Fibroblast of villous mesenchyme (primary cell): ENCODE measurements at places on chromosomes 1 and 21.
A peak's percentile ranks its signal among the peaks of the same experiment; 100 is the strongest.

GRCh38 chr1:204286315-204286714, 72.5 kb upstream of the GOLT1A start:
- DNase-seq = no peak

DNA sequence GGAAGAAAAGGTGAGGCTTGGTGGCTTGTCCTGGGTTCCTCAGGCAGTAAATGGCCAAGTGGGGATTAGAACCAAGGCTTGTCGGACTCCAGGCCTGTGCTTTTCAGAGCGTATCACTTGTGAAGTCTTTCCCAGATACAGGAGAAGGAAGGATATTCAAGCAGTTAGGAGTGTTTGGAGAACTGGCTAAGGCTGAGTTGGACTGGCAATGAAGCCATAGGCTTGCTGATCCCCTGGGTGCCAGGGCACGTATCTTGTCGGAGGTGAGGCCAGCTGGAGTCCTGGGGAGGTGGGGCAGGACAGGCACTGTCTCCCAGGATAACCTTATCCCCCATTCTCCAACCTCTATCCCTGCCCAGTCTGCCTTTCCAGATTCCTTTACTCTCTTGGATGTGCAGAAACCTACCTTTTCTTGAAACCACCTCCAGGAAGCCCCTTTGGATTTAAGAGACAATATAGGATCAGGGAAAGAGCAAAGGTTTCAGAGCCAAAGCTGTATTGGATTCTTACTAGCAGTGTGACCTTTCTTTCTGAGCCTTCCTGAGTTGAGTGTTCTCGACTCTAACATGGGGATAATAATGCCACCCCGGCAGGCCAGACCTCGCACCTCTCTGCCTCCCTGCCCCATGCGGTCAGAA, 18.2 kb downstream of the WNT4 start:
- DNase-seq = no peak

GRCh38 chr1:47761201-47761930, 235.8 kb downstream of the TRABD2B start:
- DNase-seq = no peak

- no peak for DNase-seq
Measured at GRCh38 chr1:29636936-29637335, 400.6 kb downstream of the PTPRU start.

DNA sequence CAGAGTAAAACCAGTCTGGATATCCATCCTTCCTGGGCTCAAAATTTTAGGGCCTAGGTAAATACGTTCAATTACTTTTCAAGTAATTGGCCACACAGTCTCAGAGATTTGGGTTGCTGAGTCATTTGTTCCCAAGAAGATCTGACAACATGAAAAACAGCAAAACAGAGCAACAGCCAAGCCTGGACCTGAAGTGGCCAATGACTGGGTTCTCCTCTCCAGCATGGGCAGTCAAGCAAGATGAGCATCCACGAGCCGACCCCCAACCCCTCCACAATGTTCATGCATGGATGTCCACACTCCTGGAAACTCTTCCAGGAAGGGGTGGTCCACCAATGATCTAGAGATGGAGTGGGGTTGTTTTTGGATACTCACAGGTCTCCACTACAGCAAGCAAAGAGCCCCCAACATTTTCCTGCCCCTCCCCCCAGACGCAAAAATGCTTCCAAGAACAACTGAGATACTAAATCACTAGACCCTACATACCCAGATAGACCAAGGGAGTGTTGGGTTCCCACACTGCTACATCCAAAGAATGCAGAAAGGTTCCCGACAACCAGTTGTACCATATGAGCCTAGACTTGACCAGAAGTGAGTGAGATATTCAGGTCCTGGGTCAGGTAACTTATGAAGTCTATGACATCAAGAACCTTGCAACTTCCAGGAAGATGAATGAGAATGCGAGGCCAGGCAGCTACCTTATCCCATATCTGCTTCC, 73.0 kb downstream of the CD46 start:
- DNase-seq = peak; percentile 76

- no peak for DNase-seq
Measured at GRCh38 chr1:35053433-35053832, 21.7 kb upstream of the ZMYM6 start.

GRCh38 chr1:231827337-231828105, 200.9 kb downstream of the DISC1 start:
- peak; percentile 75 for DNase-seq

DNA sequence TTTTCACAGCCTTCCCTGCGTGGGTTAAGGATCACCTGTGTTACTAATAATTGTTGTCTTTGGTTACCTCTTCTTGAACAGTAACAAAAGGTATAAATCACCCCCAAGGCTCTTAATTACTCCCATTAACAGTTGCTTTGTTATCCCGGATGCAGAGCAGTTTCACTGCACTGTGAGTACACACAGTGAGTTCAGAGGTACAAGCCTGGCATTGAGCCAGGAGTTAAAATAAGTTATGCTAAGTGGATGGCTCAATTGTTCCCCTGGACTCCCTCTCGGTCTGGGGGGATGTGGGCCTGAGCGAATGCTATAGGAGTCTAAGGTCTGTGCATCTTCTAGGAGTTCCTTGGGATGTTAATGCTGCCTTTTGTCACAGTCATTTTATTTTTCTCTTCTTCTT, 258.3 kb downstream of the ATG4C start:
- no peak for DNase-seq

- DNase-seq = no peak
Measured at GRCh38 chr21:36188937-36189336, 32.3 kb downstream of the DOP1B start.

GRCh38 chr1:217953922-217954321, 322.8 kb downstream of the SPATA17 start:
- no peak for DNase-seq

- peak; percentile 87 for DNase-seq
Measured at GRCh38 chr1:91020967-91021685, 709 bp downstream of the ZNF644 start.

DNA sequence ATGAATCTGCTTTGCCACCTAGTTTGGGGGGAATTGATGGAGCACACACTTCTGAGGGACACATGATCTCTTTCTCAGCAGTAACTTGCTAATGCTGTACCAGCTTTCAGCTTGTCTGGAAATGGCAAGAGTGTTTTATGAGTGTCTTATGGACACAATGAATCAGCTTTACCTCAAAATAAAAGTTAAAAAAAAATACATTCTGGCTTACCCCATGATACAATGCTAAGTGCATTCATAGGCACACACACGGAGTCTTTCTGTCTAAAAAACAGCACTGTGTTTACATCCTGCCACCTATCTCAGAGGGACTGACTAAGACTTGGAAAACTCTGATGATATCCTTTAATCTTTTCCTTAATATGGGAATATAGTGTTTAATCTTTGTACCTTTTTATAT, 455.5 kb upstream of the ADAMTS5 start:
- no peak for DNase-seq

- DNase-seq = peak; percentile 22
Measured at GRCh38 chr1:207711285-207711684, 40.6 kb upstream of the CD46 start.

GRCh38 chr1:39940253-39940652, 14.7 kb upstream of the MFSD2A start:
- no peak for DNase-seq

GRCh38 chr1:25567710-25568089, 24.3 kb downstream of the LDLRAP1 start:
- no peak for DNase-seq

DNA sequence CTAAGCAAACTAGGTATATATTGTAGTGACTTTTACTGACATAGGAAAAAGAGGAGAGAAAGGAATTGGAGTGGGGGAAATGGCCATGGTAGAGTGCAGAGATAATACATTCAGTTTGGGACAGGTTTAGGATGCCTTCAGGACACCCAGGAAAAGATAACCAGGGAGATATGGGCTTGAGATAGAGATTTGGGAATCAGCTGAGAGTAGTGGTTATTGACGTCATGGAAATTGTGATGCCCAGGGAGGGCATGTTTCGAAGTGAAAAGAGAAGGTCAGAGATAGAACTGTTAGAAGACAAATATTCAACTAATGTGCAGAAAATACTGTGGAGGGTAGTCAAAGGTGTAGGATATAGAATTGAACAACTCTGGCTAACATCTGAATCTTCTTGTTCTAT, 40.6 kb downstream of the CAMSAP2 start:
- no peak for DNase-seq

GRCh38 chr21:27545754-27546349, 579.0 kb upstream of the ADAMTS5 start:
- no peak for DNase-seq

- peak; percentile 75 for DNase-seq
Measured at GRCh38 chr1:201742476-201742875, 86.5 kb upstream of the IPO9 start.

GRCh38 chr1:83742446-83742845, 256.5 kb downstream of the TTLL7 start:
- DNase-seq = no peak

DNA sequence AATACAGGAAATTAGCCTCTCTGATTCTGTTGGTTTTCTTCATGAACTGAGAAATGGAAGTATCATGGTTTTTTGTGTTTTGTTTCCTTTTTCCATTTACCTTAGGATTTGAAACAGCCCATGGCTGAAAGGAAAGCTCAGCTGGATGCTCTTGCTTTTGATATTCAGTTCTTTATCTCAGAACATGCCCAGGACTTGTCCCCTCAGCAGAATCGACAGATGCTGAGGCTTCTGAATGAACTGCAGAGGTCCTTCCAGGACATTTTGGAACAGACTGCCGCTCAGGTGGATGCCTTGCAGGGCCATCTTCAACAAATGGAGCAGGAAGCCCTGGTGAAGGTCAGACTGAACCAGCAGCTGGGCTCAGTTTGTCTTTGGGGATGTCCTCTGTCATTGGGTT, 142.4 kb downstream of the MACF1 start:
- DNase-seq = no peak

- peak; percentile 19 for DNase-seq
Measured at GRCh38 chr1:211377539-211378450, 51.2 kb downstream of the TRAF5 start.

GRCh38 chr1:156076609-156077429, 5.4 kb downstream of the MEX3A start:
- DNase-seq = peak; percentile 21

- no peak for DNase-seq
Measured at GRCh38 chr1:30009720-30010119, 713.7 kb downstream of the MATN1 start.

DNA sequence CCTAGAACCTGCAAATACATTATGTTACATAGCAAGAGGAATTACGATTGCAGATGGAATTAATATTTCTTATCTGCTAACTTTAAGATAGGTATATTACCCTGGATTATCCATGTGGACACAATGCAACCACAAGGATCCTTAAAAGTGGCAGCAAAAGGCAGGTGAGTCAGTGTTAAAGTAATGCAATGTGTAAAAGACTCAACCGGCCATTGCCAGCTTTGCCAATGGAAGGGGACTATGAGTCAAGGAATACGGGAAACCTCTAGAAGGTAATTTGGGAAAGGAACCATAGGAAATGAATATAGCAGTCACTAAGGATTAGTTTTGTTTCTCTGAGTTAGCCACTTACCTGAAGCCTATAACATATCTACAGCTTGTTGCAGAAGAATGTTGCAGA, 692.1 kb upstream of the ZP4 start:
- DNase-seq = no peak

GRCh38 chr1:87239997-87240605, 88.6 kb upstream of the LMO4 start:
- DNase-seq = no peak

DNA sequence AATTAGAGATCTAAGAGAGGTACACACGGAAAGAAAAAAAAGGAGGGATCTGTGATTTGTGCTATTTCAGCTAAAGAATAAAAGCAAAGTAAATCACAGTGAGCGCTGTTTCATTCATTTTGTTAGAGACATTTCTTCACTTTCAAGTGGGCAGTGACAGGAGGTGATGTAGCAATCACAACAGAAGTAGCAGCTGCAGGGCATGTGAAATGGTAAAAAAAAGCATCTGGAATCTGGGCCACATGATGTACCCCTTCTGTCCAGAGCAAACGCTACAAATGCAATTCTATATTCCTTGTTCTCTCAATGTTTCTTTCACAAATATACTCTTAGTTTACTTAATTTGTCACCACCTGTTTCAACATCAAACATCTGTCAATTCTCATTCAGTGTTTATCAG, 786.5 kb downstream of the LRRIQ3 start:
- DNase-seq = no peak

GRCh38 chr1:55285834-55286233, 70.7 kb upstream of the USP24 start:
- DNase-seq = no peak

GRCh38 chr1:12472798-12473551, 145.0 kb downstream of the DHRS3 start:
- DNase-seq = peak; percentile 30

- DNase-seq = peak; percentile 18
Measured at GRCh38 chr1:232904566-232904965, 45.8 kb upstream of the NTPCR start.

- peak; percentile 56 for DNase-seq
Measured at GRCh38 chr1:85146972-85147359, 53.9 kb downstream of the SYDE2 start.

GRCh38 chr1:39127513-39127912, 77.0 kb upstream of the MACF1 start:
- peak; percentile 91 for DNase-seq

- DNase-seq = no peak
Measured at GRCh38 chr1:117591252-117591651, 14.6 kb upstream of the TENT5C start.

GRCh38 chr1:177346790-177347359, 176.1 kb downstream of the BRINP2 start:
- no peak for DNase-seq
